ENCODE measurements at places on chromosomes 6 and 20. TPM values are rescaled to one million over a fixed set of nuclear protein-coding genes. Genes with fewer than 3 reads are reported as not detected.

DNA sequence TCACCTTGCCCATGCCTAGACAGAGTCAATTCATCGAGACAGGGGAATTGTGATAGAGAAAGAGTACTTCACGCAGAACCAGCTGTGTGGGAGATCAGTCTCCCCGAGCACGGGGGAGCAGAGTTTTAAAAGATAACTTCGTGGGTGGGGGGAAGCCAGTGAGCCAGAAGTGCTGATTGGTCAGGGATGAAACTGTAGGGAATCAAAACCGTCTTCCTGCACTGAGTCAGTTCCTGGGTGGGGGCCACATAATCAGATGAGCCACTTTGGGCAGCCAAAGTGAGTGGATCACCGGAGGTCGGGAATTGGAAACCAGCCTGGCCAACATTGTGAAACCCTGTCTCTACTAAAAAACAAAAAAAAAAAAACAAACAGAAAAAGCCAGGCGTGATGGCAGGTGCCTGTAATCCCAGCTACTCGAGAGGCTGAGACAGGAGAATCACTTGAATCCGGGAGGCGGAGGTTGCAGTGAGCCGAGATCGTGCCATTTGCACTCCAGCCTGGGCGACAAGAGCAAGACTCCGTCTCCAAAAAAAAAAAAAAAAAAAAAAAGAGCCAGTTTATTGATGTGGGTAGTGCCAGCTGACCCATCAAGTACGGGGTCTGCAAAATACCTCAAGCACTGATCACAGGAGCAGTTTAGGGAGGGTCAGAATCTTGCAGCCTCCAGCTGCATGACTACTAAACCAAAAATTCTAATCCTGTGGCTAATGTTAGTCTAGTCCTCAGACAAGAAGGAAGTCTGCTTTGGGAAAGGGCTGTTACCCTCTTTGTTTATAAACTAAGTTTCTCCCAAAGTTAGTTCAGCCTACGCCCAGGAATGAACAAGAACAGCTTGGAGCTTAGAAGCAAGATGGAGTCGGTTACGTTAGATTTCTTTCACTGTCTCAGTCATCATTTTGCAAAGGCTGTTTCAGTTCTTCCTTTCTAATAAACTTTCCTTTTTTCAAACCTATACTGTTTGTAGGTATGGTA is 3.9 kb upstream of the TRIM39 start:
- DNase-seq: no peak

DNA sequence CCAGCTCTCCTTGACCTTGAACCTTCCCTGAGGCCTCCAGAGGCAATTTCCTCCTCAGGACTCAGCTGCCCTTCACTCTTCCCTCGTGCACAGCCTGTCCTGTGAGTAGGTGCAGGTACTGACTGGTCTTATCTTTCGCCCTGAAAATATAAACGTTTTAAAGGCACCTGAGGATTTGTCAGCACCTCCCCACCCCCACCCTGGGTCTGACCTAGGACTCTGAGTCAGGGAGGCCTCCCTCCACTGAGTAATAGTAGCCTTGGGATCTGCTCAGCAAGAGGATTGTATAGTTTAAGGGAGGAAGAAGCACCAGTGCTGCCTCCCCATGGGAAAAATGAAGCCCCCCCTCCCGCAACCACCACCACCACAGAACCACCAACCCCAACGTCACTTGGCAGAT is 54.6 kb downstream of the PPARD start:
- no peak for DNase-seq

GRCh38 chr6:154356690-154357089 is at the start of gene IPCEF1:
IPCEF1 (minus strand) TSS chr6:154356803; CDS start chr6:154265947, 90,856 bp downstream.
- no peak for DNase-seq

DNA sequence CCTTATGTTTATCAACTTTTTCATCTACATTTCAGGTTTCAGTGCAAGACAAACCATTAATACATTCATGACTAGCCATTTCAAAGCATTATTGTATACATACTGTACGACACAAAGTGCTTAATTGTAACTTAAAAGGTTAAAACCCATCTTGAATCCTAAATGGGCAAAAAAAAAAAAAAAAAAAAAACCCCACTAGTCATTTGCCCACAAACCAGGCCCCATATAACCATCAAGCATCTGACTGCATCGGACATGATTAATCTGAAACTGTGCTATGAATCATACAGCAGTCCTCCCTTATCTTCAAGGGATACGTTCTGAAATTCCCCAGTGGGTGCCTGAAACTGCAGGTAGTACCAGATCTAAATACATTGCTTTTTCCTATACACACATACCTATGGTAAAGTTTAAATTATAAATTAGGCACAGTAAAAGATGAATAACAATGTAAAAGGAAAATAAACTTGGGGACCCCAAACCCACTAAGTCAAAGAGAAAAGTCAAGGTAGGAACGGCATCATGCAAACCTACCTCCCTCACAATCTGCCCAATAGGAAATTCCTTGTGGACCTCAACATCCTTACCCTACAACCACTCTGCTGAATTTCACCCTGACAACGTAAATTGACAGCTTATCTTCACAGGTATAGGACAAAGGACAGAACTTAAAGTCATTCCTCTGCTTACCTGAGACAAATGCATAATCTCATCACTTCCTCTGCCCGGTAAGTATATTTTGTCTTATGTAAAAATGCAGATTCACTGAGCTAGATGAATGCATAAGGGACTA is 14.3 kb downstream of the B4GALT5 start:
- DNase-seq: no peak

HTR1B gene
- 0.10 TPM for total RNA-seq

DNA sequence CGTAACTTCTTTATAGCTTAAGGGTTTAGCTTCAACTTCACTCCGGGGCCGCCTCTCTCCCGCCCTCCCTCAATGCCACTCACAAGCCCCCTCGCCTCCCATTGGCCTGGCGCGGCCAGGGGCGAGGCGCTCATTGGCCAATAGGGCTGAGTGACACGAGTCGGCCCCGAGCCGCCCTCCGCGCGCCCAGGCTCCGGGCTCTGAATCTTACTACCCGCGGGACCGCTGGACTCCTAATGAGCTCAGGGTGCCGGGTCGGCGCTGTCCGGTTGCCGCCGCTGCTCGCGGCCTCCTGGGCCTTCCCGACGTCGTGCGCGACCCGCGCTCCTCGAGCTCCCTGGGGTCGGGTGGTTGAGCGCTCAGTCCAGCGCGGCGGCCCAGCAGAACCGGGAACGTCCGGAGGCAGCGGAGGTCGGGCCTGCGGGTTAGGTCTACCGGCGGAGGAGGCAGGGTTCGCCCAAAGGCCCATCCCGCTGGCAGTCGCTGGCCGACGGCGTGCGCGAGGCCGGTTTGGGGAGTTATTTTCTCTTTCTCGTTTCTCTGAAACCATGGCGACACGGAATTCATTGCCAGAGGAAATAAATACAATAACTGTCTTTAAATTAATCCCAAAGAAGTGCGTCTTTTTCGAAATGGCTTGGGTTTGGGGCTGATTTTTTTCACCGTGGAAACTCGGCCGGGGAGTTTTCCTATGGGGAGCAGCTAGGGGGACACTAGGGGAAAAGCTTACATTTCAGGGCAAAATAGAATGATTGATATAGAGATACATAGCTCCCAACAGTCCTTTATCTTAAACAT is at the start of gene SIM1:
Gene SIM1 (minus strand): TSS at position 19 of the 798 bp plus-strand sequence. CDS start 1,453 bp downstream, outside the sequence.
- DNase-seq: peak; percentile 85

DNA sequence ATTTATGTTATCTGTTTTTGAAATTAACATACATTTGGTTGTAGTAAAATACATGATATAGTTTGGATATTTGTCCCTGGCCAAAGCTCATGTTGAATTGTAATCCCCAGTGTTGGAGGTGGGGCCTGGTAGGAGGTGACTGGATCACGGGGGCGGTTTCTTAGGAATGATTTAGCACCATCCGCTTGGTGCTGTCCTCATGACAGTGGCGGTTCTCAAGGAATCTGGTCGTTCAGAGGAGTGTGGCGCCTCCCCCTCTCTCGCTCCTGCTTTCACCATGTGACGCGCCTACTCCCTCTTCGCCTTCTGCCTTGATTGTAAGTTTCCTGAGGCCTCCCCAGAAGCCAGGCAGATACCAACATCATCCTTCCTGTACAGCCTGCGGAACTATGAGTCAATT is 29.0 kb downstream of the CTCFL start:
- DNase-seq: no peak

GRCh38 chr6:129476810-129477209 is 233.2 kb downstream of the ARHGAP18 start:
- DNase-seq: no peak

- no peak for DNase-seq
Measured at GRCh38 chr6:158558415-158559306, 1.2 kb upstream of the TMEM181 start.

DNA sequence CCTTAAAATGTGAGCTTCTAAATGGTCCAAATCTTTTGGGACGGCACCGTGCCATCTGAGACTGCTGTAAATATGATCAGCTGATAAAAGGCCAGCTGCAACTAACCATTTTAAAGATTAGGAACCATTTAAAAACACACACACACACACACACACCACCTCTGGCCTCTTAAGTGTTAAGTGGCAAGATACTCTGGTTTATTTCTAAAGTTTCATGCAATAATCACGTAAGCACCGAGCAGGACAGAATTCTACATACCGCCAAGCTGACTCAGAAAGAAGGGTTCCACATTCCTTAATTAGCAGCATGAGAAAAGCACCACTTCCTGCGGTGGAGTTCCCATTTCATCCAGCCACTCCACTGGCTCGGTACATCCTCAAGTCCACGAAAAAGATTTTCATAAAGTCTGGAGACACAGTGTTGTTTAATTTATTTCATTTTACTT is 17.8 kb upstream of the ZNF217 start:
- DNase-seq: peak; percentile 67

SIRPB2 gene
- 1.8 TPM for total RNA-seq

KIAA0408 gene
- 25.9 TPM for total RNA-seq

AGER gene
- total RNA-seq: 2.7 TPM

- DNase-seq: no peak
Measured at GRCh38 chr20:63186528-63187316, 29.2 kb downstream of the YTHDF1 start.

- no peak for DNase-seq
Measured at GRCh38 chr6:72873433-72873832, 251.6 kb downstream of the KCNQ5 start.

SLC26A8 gene
- total RNA-seq: 0.20 TPM

HMGCLL1 gene
- total RNA-seq: 4.8 TPM

DNA sequence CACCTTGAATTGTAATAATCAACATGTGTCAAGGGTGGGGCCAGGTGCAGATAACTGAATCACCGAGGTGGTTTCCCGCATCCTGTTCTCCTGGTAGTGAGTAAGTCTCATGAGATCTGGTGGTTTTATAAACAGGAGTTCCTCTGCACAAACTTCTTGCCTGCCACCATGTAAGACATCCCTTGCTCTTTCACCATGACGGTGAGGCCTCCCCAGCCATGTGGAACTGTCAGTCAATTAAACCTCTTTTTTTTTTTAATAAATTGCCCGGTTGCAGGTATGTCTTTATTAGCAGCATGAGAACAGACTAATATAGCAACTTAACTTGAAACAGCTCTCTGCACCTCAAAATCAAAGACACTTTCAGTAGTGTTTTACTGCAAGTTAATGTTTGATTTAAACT is 121.6 kb downstream of the OGFRL1 start:
- DNase-seq: no peak

F13A1 gene
- total RNA-seq: 106 TPM

DNA sequence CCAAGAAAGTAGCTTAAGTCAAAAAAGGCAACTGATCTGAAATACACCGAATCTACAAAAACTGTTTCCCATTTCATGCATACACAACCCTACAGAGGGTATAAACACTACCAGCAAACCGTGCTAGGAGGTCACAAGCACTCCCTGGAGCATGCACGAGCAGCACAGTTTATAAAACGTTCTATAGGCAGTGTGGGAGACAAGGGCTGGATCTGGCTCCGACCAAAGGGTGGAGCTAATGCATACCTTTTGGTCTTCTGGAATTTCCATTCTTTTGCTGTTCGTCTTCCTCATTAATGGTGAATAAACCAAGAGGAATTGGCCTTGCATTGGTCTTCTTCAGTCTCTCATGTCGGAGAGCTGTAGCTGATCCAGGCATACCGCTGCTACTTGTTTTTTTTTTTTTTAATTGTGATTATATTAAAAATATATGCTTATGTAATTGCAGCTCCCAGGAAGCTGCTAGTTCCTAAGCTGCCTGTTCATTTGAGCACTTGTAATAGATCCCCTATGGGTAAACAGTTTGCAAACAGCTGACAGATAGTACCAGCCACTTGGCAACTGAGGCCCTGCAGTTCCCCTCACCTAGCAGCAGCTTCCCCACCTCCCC is 24.5 kb downstream of the MAP7 start:
- DNase-seq: no peak

DNA sequence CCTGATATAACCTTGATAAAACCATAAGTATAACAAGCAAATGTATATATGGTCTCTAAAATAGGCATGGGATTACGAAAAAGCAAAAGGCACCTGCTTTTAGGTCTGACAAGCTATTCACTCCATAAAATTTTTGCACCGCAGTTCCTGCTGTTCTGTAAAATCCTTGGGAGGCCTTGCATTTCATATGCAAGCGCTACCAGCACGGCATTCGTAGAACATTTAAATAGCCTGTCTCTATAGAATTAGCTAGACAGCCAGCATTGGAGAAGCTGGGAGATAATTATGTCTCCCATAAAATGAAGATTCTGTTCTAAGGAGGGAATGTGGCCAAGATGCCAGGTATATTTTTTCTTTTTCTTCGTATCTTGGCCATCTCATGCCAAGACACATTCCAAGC is 64.5 kb upstream of the ATXN1 start:
- DNase-seq: no peak

DNA sequence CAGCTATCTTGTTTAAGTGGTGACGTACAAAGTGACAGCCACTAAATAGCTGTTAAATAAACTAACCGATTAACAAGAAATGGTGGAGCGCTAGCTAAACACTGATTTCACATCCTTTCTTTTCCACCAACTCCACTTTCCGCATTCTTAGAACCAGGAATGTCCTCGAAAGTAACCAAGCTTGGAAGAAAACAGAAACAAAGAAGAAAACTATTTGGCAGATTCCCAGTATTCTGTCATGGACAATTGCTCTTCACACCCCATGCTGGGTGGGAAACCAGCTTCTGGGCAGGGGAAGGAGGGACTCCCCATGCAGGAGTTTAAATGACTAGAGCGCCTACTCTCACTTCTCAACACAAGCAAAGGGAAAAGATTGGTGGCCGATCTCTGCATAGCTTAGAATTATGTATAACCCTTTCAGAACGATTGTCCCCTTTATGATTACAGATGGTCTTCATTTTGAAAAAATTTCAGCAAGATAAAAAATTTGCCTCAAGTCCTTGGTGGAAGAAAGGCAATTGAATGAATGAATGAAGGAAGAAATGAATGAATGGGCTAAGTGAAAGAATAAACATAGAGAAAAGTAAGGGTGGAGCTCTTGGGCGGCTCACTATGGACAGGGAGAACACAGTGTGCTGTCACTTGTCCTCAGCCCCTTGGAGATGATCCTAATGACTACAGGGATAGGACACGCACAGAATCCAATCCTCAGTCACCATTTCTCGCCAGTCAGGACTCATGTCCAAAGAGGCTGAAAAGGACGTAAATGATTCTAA is 148.7 kb upstream of the NEDD9 start:
- DNase-seq: no peak

- DNase-seq: no peak
Measured at GRCh38 chr6:160462551-160463109, 114.5 kb downstream of the SLC22A3 start.

LGSN gene
- not detected for total RNA-seq
